GM23338 (cell line): ENCODE measurements at places on chromosomes 3 and 15.
A peak's percentile ranks its signal among the peaks of the same experiment; 100 is the strongest.

DNA sequence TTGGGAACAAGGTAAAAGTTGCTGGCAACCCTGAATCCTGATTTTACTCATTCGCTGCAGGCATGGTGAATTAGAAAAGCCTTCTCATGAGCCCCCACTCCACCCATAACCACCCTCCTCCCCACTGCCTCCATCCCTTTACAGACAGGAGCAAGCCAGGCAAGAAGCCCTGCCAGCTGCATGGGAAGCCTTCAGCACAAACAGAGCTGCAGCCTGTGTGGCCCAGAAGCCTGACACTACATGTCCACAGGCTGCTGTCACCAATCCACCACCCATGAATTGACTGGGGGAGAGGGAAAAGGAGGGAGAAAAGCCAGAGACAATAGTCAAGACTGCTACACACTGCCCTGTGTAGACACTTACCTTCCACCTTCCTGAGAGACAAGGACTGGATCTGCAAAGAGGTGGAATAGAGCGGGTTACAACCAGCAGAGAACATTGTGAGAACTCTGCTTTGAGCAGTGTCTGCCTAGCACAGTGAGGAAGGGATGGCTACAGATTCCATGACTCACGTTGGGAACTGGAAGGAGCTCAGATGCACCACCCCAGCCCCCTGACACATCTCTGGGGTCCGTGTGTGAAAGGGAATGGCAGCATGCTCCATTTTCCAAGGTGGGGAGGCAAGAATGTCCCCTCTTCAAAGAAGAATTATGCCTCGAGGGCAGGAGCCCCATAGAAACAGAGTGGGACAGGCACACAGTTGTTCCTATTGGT is 33.9 kb downstream of the DZIP1L start:
- no peak for DNase-seq

- DNase-seq, result no peak
These were observed 213.3 kb upstream of the THRB start for GRCh38 chr3:24707936-24708335.

DNA sequence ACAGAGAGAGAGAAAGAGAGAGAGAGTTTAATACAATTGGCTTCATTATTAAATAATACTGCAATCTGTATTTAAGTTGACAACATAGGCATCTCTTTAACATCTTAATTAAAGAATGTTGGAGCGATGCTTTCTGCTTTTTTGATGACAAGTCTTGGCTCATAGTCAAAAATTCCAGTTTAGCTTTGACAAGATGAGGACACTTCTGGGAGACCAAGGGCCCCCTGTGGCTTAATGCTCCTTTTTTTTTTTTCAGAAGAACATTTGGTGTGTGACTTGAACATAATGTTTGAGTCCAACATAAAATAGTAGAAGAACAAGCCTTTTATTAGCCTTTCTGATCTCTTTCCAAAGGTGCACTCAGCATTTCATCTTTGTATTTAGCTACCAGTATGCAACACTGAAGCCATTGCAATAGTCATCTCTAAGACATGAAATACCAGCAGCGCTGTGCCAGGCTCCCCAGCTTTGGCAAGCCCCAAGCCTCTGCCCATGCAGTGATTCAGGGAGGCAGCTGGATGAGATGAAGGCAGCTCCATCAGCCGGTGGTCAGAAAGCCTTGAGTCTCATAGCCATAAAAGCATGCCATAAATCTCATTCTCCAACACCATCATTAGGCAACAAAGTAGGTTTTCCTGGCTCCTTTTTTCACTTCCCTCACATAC is 349.4 kb upstream of the SEMA6D start:
- DNase-seq, result no peak

GRCh38 chr3:25191673-25192072 is 236.4 kb upstream of the RARB start:
- DNase-seq, result no peak

DNA sequence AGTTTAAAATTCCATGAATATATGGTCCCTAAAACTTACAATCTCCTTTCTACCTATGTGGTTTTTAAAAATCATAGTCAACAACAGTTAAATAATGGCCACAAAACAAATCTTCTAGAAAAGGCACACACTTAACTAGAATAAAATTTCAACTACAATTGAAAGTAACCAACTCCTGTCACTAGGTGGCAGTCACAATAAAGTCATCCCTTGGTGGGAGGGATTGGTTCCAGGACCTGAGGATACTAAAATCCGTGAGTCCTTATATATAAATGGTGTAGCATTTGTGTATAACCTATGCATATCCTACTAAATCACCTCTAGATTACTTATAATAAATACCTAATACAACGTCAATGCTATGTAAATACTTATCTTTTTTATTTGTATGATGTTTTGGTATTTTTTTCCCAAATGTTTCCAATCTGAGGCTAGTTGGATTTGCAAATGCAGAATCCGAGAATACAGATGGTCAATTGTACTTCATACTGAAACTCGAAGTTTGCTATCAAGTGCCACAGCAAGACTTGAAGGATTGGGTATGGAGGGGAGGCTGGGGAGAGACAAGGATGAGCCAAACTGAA is 172.6 kb downstream of the FMN1 start:
- peak; percentile 78 for DNase-seq

DNA sequence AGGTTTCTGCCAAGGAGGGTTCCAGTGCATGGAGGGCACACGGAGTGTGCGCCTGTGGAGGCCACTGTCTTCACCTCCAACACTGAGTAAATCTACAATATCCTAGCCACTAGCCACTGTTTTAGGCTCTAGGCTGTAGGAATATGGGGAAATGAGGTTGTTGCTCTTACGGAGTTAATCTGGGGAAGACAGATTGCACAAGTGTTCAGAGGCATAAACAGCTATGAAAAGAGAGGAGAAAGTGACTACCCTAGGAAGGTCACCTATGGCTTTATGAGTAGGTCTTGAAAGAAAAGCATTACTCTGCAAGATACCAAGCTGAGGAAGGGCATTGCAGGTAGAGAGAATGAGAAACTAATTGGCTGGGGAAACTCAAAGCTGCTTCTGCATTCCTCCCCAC is 85.7 kb downstream of the CYP19A1 start:
- DNase-seq, result no peak

DNA sequence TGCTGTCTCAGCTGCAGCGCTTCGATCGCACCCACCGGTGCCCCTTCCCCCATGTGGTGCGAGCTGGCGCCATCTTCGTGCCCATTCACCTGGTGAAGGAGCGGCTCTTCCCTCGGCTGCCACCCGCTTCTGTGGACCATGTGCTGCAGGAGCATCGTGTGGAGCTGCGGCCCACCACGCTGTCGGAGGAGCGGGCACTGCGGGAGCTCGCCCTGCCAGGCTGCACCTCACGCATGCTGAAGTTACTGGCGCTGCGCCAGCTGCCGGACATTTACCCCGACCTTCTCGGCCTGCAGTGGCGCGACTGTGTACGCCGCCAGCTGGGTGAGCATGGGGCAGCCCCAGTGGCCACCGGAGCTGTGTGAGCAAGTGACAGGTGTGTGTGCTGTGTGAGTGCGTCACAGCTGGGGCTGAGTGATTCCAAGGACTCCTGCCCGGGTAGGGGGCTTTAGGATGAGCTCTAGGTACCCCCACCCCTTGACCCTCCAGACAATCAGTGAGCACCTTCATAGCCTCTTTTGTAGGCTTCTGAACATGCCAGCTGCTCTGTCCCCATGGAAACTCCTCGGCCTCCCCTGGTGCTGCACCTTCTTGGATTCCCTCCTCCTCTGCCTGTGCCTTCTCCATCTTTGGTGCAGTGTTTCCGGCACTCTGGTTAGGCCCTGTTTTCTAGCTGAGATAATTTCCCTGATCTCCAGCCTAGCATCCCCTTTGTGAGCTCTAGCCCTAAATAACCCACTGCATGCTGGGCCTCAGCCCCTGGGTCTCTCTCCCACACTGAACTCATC is 7.0 kb downstream of the C15orf39 start:
- DNase-seq, result no peak

DNA sequence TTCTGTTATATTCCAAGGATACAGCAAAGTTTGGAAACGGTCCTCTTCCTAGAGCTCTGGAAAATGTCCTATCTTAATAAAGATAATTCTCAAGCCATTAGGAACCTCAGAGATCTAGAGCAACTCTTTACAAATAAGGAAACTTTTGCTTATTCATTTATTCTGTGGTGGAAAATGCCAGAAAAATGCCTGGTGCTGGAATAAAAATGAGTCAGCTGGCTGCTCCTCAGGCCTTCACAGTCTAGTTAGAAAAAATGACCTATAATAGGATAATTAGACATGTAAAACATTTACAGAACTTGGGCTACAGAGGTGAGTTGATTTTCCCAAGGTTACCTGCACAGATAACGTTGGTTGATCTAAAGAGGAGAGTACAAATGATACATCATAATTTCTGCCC is 372.5 kb downstream of the NLGN1 start:
- DNase-seq, result no peak

GRCh38 chr3:70426071-70426470 is 113.6 kb upstream of the MDFIC2 start:
- DNase-seq, result no peak

DNA sequence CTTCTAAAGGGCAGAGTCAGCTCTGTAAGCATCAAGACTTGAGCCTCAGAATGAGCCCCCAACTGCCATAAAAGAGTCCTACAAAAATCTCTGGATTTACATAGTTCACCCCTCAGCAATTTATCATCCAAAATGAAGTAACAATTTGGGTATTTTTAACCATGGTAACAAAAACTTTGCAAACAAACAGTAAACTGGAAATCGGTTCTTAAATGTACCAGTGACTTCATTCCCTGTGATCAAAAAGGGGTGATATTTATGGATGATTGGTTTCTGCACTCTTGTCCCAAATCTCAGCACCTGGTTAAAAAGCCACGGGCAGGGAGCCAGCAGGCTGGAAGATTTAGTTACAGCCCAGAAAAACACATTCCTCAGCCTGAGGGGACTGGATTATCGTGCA is 73.6 kb downstream of the TFG start:
- DNase-seq, result no peak

- DNase-seq, result no peak
These were observed 80.9 kb upstream of the FAM98B start for GRCh38 chr15:38373016-38373415.
